Cortex of kidney (tissue), 1 donor: ENCODE measurements at places on chromosomes 3 and 15.

GRCh38 chr3:37484884-37485559 is 310.6 kb upstream of the LRRFIP2 start:
- DNase-seq: no peak

GRCh38 chr3:72204452-72204851 is 419.5 kb upstream of the PROK2 start:
- no peak for DNase-seq

DNA sequence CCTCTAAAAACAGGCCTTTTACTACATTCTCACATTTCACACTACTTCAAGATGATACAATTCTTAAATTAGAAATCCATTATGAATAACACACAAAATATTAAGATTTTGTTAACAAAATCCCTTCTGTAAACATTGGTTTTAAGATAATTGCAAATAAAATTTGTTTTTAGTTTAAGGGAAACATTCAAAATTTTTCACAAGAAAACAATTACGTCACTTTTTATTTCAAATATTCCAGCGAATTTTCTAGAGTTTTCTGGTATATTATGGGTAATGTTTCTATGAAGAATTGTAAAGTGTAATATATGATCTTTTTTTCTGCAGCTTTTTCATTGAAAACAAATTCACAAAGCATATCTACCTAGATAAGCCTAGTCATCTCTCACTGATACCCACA is 5.9 kb downstream of the ARPP21 start:
- DNase-seq: no peak

GRCh38 chr15:45777781-45778180 is 143.0 kb downstream of the SQOR start:
- no peak for DNase-seq

- DNase-seq: no peak
Observed at GRCh38 chr3:126021702-126022101, 52.7 kb downstream of the ROPN1B start.

GRCh38 chr3:49930922-49931321 is 1.3 kb upstream of the MON1A start:
- no peak for DNase-seq

DNA sequence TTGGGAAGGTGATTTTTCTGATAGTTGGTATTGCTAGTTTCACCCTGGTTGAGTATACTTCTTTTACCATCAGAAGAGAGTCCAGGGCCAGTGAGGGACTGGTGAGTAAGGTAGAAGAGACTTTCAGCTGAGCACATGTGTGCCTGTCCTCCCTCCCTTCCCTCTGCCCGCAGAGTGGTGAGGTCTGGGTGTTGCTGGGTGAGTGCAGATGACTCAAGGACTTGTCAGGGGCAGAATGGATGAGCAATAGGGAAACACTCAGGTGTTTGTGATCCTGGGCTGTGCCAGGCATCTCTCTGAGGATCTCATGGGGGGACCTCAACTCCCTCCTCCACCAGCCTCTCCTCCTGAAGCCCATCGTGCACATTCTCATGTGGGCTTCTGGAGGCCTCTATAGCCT is 76.0 kb upstream of the GSK3B start:
- DNase-seq: no peak

GRCh38 chr3:159565313-159565712 is 423.3 kb upstream of the IL12A start:
- DNase-seq: no peak

DNA sequence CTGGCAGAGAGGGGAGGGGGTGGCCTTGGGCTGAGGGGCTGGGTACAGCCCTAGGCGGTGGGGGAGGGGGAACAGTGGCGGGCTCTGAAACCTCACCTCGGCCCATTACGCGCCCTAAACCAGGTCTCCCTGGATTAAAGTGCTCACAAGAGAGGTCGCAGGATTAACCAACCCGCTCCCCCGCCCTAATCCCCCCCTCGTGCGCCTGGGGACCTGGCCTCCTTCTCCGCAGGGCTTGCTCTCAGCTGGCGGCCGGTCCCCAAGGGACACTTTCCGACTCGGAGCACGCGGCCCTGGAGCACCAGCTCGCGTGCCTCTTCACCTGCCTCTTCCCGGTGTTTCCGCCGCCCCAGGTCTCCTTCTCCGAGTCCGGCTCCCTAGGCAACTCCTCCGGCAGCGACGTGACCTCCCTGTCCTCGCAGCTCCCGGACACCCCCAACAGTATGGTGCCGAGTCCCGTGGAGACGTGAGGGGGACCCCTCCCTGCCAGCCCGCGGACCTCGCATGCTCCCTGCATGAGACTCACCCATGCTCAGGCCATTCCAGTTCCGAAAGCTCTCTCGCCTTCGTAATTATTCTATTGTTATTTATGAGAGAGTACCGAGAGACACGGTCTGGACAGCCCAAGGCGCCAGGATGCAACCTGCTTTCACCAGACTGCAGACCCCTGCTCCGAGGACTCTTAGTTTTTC is 4.9 kb downstream of the ISL2 start:
- no peak for DNase-seq

- DNase-seq: no peak
Observed at GRCh38 chr3:31709005-31709404, 176.3 kb downstream of the STT3B start.

DNA sequence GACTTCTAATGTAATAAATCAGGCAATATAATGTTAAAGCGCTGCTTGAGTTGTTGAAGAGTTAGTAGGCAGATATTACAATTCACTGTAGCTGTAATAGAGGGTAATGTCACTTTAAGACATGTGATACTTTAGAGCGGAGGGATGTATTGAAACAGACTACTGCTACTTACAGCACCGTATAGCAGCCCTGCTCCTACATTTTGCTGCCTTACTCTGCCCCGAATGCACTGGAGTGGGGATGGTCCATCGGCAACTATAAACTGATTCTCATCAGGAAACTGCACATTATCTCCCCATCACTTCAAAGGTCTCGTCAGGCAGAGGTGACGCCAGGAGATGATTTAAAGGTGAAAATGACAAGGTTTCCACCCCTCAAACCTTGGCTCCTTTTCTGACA is 349.7 kb upstream of the SUCLG2 start:
- no peak for DNase-seq

- no peak for DNase-seq
Observed at GRCh38 chr3:109952924-109953323, 615.6 kb upstream of the DPPA4 start.

DNA sequence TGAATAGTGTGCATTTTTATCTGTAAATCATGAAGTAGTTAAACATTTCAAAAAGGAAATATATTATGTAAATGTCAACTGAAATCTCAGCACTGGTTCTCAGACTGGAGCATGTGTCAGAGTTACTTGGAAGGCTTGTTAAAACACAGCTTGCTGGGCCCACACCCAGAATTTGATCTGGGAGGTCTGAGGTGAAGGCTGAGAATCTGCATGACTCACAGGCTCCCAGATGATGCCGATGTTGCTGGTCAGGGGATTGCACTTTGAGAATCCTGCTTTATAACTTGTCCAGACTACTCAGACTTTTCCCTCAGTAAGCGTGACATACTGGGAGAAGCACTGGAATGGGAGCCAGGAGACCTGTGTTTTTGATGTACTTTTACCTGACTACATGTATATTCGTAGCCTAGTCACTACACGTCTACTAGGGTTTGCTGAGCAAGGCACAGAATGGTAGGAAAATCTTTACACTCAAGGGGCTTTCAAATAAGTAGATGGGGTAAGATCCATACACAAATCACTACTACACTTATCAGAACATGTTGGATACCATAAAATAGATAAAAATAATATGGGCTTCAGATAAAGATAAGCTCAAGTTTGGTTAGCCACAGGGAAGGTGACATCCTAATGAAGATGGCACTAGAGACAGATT is 77.1 kb upstream of the MEX3B start:
- DNase-seq: no peak

DNA sequence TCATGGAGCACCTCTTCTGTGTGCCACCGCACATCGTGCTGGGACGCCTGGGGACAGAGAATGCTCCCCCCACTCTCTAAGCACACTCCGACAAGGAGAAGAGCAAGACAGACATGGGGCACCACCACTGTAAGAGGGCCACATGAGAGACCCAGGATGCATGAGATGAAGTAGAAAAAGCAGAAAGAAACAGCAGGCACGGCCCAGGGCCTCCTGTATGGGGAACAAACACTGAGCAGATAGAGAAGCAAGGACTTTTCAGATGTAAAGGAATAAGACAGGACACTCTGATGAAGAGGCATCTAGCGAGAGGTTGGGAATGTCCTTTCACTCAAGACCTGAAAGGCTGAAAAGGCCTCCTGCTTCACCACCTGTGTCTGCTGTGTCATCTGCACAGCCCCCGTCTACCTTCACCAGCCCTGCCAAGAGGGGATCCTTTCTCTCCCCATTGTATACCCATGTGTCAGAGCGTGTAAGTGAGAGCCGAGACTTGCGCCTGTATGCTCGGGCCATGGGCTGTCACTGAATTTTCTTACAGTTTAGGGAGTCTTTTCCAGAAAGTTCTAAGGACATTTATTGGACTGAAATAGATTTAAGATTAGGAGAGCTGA is 125.6 kb downstream of the LRRK1 start:
- no peak for DNase-seq

- DNase-seq: no peak
Observed at GRCh38 chr3:158794936-158795518, 6.8 kb upstream of the MFSD1 start.

DNA sequence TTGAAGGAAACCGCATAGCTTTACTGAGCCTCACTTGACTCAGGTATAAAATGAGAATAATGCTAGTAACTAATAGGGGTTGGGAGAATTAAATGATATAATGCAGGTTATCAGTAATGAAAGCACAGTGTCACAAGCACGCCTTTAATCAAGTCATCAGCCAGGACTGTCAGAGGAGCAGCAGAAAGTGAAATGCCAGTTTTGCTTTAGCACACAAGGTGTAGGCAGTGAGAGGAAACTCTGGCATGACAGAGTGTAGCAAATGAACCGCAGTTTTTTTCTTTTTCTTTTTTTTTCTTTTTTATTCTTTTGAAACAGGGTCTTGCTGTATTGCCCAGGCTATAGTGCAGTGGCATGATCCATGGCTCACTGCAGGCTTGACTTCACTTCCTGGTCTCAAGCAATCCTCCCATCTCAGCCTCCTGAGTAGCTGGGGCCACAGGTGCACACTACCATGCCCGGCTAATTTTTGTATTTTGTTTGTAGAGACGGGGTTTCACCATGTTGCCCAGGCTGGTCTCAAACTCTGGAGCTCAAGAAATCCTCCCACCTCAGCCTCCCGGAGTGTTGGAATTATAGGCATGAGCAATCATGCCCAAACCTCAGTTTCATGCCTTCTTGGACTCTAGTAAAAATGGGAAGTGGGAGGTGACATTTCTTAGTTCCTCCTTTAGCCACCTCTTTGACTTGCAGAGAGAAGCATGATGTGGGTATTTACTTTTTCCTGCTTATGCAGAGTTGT is 9.7 kb upstream of the SCAANT1 start:
- no peak for DNase-seq

DNA sequence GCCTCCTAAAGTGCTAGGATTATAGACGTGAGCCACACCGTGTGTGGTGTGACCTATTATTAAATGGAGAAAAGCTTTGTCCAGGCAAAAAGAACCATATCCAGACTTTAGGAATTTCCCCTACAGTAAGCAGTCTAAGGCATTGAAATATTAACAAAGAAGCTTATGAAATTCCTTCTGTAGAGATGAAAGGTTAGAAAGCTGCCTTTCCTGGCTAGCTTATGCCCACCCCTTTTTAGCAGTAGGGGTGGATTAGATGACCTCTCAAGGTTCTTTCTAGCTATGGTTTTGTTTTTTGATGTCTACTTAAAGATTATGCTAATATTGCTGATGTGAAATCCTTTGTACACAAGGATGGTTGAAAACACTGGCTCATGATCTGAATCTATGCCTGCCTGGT is 13.9 kb downstream of the OXSM start:
- no peak for DNase-seq

DNA sequence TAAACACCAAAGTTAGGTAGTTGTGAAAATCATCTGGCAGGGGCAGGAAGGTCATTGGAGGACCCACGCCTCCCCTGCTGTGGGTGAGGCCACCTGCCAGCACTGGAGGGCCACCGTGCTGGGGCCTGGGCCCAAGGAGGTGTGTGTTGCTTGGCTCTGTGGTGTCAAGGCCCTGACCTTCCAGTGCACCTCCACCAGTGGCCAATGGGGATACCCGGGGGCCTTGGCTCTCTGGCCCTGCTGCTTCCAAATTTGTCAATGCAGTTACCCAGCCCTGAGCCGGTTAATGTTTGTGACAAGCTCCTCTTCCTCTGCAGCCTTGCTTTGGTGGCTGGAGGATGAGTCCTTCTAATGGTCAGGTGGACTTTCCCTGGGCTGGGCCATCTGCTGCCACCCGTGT is 150.2 kb downstream of the KLF13 start:
- no peak for DNase-seq

GRCh38 chr3:18082551-18083272 is 340.3 kb upstream of the TBC1D5 start:
- DNase-seq: no peak

GRCh38 chr3:56012721-56013120 is 455.5 kb downstream of the ERC2 start:
- no peak for DNase-seq

- no peak for DNase-seq
Observed at GRCh38 chr3:163490119-163490518, 1588.2 kb downstream of the SI start.

DNA sequence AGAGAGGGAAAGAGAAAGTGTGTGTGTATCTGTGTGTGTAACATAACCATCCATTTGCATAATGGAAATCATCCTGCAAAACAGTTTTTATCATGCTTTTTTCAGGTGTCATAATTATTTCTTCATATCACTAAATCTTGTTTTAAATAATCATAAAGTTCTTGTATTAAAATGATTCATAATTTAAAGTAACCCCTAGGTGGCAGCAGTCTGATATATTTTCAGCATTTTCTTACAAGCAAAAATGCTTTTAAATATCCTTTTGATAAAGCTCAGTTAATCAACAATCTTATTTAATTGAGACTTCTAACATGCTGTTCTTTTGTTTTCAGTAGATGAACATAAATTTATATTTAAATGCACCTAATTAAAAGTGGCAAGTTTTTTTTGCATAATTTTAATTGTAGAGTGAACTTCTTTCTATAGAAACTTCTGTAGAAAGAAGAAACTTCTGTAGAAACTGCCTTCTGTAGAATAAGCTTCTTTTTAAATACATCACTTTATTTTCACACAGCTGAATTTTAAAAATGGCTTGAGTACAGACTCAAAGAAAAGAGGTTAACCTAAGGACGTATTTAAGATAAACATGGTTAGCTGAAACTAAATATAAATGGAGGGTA is 72.5 kb downstream of the OPA1 start:
- no peak for DNase-seq

DNA sequence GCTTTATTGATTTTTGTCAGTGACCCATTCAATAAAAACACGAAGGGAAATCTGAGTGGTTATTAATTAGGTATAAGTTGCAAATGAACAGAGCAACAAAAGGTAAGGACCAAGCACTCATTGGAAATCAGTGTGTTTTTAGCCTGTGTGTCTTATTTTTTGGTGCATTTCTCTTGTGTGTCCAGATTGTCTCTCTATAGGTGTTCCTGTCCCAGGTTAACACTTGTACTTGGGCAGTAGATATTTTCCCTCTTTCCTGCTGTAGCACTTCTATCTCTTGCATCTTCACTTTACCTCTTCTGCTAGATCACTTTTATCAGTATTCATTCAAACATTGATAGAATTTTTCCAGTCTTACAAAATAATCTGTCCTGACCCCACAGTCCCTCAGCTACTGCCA is 37.0 kb downstream of the MAPK6 start:
- no peak for DNase-seq
